ENCODE measurements at places on chromosomes 11 and 22.

GRCh38 chr22:27163162-27164137 is 506.1 kb downstream of the MIAT start:
- DNase-seq: no peak

DNA sequence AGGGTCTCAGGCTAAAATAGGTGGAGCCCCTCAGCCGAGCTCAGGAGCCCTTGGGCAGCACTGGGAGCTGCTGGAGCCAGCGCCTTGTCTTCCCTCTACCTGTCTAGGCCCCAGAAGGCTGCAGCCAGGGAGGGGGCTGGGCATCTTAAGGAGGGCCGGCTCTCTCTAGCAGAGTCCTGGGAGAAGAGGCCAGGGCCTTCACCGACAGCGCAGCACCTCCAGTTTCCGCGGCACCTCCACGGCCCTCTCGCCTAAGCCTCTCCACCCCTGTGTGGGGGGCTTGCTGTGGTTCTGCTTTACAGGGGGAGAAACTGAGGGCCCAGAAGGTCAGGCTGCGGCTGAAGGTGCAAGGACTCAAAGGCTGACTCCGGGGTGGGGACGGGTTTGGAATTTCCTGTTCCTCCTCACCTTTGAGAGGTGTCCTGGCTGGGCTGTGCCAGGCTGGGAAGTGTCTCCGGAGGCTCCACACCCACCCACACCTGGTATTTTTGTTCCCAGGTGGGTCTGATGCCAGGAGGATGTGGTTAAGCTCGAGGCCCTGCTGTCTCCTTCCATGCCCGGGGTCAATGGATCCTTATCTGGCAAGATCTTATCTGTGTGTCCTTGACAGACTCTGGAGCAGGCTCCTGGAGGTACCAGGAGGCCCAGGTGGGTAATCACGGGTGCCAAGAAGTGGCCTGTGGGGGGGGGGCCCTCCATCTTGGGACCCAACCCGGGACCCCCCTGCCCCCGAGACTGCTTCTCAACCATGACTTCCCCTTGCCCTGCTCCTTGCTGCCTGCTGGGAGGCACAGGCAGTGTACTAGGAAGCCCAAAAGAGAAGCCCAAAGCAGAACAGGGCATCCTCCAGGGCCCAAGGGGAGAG is 95.3 kb upstream of the FGF3 start:
- no peak for DNase-seq

- no peak for DNase-seq
Observed at GRCh38 chr22:42891008-42891407, 33.9 kb upstream of the ARFGAP3 start.

DNA sequence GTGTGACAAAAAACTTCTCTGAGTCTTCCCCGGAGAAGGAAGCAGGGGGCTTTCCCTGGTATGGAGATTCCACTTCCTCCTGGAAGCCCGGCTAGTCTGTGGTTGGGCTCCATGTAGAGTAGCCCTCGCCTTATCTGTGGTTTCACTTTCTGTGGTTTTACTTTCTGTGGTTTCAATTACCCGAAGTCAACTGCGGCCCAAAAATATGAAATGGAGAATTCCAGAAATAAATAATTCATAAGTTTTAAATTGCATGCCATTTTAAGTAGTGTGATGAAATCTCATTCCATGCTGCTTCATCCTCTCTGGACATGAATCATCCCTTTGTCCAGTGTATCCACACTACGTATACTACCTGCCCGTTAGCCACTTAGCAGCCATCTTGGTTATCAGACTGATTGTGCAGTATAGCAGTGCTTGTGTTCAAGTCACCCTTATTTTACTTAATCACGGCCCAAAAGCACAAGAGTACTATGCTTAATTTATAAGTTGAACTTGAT is 275.0 kb upstream of the SESN3 start:
- no peak for DNase-seq

- no peak for DNase-seq
Observed at GRCh38 chr22:36220451-36220921, 18.8 kb downstream of the APOL2 start.

DNA sequence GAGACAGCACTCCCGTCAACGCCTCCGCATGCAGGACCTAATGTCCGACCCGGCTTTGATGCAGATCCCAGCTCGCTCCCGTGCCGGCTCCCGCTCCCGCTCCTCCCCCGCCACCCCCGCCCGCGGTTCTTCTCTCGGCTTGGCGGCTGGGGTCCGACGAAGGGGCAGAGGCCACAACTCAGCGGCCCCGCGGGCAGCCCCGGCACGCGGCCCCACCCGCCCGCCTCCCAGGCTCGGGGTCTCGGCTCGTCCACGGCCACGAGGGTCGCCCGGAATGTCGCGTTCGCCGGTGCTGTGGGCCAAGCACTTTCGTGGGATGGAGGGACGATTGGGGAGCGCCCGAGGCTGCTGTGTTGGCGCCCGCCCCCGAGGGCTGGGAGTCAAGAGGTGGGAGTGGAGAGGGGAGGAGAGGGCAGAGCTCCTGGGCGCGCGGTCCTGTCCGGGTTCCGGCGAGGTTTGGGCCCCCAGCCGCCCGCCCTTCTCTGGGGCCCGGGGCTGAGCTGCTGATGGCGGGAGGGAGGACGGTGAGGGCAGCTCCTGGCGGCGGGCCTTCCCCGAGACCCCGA is 5.3 kb upstream of the TBX1 start:
- no peak for DNase-seq

GRCh38 chr11:62468577-62468976 is 49.7 kb downstream of the SCGB1A1 start:
- no peak for DNase-seq

GRCh38 chr11:31676280-31676982 is 134.7 kb downstream of the PAX6 start:
- DNase-seq: no peak

DNA sequence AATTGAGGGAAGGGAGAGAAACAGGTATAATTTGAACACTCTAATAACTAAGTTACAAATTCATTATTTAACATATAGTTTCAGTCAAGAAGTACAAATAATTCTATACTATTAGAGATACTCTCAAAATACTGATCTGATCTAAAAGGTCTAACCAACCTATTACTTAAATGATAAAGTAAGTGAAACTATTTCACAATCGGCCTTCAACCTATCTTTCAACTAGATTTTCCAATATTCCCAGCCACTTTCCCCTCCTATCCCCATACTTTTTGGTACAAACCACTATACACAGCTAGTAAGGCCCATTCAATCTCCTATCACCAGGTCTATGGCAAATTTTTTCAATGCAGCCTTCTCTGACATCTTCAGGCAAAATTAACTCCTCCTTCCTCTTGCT is 106.7 kb downstream of the SIK3 start:
- no peak for DNase-seq

DNA sequence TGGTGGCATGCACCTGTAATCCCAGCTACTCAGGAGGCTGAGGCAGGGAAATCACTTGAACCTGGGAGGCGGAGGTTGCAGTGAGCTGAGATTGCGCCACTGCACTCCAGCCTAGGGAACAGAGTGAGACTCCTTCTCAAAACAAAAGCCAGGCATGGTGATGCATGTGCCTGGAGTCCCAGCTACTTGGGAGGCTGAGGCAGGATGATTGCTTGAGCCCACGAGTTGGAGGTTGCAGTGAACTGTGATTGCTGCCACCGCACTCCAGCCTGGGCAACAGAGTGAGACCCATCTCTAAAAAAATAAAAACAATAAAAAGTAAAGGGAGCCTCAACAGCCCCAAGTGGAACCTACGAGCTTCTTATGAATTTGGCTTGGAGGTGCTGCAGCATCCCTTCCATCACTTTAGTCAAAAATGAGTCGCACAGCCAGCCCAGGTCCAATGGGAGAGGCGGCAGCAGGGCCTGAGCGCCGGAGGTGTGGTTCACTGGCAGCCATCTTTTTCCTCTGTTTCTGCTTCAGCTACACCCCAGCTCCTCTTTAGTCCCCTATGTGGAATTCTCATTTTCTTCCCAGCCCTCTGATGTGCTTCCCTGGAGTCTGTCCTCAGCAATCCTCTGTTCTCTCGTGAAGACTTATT is 29.2 kb upstream of the GCAT start:
- no peak for DNase-seq

DNA sequence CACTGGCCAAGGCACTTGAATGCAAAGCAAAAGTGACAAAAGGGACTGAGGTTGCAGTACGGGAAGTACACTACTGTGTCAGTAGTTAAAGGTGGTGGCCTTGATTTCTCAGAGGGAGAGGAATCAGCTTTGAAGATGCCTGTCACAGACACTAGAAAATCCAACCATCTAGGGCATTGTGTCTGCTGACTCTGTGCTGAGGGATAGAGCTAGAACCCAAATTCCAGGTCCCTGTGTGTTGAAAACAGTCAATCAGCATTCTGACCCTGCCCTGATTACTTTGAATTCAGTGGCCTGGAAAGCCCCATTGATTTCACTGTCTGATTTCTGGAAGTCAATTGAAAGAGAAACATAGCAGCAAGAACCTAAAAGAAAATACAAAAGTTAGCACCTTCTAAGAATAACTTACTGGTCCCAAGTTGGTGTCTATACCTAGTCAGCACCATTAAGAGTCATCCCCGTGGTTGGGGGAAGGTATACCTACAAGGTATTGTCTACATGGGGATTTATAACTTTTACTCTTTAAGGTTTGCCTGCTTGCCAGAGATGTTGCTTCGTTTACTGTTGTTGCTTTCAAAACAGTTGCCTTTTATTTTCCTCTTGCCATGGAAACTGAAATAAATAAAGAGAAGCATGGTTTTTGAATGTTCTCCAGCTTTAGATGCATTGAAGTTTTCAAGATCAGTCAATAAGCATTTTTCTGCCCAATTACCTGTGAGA is 97.3 kb downstream of the PDHX start:
- DNase-seq: no peak

GRCh38 chr11:34926101-34926830 is 9.8 kb downstream of the PDHX start:
- DNase-seq: peak; percentile 13

GRCh38 chr22:36608987-36609386 is 80.0 kb upstream of the EIF3D start:
- DNase-seq: no peak

GRCh38 chr11:124611064-124611463 is at the start of gene PANX3:
PANX3 (plus strand) TSS chr11:124611428; CDS start chr11:124611557, 129 bp downstream.
- no peak for DNase-seq

DNA sequence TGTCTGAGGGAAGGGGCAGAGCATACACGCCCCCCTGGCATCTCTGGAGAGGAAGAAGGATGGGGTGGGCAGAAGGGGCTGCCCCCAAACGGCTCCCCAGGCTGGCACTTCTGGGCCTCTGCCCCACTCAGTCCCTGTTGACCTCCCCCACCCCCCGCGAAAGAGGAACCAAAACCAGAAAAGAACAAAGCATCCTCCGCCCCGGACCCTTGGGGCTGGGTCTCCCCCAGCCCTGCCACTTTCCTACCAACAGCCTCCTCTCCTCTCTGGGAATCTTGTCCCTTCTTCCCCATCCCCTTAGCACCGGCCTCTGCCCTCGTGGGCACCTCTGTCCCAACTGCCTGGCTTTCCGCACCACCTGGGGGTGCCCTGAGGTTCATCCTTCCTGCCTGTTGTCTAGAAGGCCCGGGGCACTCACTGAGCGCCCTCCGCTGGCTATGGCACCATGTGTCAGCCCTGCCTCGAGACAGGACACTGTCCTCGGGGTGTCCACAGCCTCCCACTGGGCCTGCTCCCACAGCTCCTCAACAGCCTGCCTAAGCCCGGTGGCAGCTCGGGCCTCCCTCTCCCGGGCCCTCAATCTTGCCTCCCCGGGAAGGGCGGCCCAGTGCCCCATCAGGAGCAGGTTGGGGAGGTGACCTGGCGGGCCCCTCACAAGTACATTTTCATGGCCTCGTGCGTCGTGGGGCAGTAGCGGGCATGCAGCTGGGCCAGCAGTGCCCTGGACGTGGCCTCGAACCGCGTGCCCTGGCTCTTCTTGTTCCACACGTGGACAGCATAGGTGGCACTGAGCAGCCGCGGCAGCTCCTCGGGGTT is 28.2 kb downstream of the A4GALT start:
- no peak for DNase-seq

GRCh38 chr22:49608228-49608627 is 219.4 kb downstream of the BRD1 start:
- DNase-seq: no peak

DNA sequence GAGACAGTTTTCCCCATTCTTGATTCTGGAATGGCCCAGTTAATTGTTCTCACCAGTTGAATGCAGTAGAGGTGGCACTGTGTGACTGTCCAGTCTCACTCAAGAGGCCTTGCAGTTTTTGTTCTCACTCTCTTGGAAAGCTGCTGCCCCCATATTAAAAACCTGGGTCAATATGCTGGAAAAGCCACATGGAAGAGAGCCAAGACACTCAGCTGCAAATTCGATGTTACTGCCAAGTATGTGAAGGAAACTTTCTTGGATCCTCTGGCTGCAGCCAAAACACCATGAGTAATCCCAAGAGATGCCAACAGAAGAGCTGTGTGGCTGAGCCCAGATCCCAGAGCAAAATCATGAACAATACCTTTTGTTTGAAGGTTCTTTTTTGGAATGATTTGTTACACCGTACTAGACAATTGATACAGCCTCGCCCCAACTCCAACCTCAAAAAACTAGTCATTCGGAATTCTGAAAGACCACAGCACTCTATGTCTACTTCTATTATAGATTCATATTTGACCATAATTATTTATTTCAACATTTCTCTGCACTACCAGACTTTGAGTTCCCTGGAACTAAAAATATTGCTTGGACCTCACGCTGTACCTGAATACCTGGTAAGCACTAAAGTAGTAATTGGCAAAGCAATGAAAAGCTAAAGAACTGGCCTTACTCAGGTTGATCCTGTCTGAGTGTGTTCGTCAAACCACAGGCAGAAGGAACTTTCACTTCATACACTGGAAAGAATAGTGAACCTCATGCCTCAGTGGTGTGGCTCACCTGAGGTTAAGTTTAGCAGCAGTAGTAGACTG is 378.8 kb downstream of the ETS1 start:
- no peak for DNase-seq

DNA sequence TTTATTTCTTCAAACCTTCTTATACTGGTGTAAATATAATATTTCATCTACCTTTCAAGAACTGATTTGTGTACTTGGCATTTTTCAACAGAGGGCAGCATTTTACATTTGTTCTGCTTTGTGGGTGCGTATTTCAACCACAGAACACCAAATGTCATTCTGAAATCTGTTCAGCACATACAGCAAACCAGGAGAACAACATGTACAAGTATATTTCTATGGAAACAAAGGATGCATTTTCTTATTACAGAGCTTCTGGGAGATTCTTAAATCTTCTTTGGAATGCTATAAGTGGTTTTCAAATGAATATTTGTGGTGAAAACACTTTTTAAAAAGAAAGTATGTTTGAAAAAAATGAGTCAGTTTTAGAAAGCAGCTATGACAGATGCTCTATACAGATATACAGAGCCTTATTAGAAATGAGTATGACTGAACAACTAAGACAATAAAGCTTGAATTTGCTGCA is 946.0 kb downstream of the FAM181B start:
- no peak for DNase-seq

GRCh38 chr11:8823174-8823742 is 87.7 kb upstream of the AKIP1 start:
- DNase-seq: no peak

DNA sequence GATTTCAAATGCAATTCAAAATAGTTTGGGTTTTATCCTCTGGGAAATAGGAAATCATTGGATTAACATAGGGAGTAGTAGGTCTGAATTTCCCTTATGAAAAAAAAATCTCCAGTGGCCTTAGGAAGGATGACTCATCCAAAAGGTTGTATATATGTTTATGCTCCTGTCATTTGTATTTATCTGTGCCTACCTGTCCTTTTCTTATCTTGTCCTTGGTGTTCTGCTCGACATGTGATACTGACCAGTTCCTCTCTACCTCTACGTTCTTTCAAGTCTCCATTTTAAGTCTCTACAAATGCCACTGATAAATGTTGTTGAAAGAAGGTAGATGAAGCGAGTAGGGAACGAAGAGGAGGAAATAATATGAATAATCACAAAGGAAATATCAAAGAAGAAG is 3.0 kb upstream of the SOX6 start:
- DNase-seq: no peak

GRCh38 chr11:117095284-117096161 is 2.7 kb downstream of the SIK3 start:
- DNase-seq: no peak

GRCh38 chr11:69545976-69546617 is 64.6 kb downstream of the LINC01488 start:
- DNase-seq: no peak

Measured in HEK293T (cell line).